Esophagus mucosa (tissue), 1 donor: ENCODE measurements at places on chromosomes 2 and 18. TPM values are rescaled to one million over a fixed set of nuclear protein-coding genes. Genes with fewer than 3 reads are reported as not detected.

The C2orf78 gene
- not detected for total RNA-seq

The HOXD3 gene
- 0.52 TPM for total RNA-seq

DNA sequence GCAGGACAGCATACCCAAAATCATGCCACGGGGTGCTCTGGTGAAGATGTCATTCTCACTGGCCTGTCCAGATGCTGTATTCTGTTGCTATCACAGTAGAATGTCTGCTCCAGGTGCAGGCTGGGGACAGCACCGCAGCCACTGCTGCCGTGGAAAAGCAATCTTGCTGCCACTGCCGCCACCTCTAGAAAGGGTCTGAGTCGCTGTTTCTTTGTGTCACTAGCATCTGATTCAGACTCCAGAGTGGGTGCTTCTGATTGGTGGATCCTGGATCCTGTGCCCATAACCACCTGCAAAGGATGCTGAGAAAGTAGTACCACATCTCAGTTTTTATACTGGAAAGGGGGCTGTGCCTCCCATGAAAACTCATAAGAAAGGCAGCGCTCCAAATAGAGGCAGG lies 45.3 kb upstream of the CTLA4 start:
- no peak for ATAC-seq

- no peak for ATAC-seq
Observed at GRCh38 chr2:149080971-149081370, 42.5 kb downstream of the LYPD6B start.

DNA sequence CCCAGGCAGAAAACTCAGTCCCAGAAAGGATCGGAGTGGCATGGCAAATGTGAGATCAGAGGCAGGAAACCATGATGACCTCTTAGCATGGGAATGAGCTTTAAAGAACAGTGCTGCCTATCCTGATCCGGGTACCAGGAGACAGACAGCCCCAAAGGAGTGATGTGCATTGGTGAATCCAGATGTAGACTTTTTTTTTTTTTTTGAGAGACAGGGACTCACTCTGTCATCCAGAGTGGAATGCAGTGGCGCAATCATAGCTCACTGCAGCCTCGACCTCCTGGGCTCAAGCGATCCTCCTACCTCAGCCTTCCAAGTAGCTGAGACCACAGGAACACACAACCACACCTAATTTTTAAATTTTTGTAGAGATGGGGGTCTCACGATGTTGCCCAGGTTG lies 122.7 kb downstream of the VAPA start:
- no peak for ATAC-seq

- peak; percentile 83 for ATAC-seq
Observed at GRCh38 chr2:28544922-28545589, 49.2 kb downstream of the PLB1 start.
